ENCODE measurements at places on chromosomes 2 and 18. TPM values are rescaled to one million over a fixed set of nuclear protein-coding genes. Genes with fewer than 3 reads are reported as not detected.

The CAPG gene
- 10.6 TPM for polyA plus RNA-seq

The CHRNA1 gene
- not detected for polyA plus RNA-seq

DNA sequence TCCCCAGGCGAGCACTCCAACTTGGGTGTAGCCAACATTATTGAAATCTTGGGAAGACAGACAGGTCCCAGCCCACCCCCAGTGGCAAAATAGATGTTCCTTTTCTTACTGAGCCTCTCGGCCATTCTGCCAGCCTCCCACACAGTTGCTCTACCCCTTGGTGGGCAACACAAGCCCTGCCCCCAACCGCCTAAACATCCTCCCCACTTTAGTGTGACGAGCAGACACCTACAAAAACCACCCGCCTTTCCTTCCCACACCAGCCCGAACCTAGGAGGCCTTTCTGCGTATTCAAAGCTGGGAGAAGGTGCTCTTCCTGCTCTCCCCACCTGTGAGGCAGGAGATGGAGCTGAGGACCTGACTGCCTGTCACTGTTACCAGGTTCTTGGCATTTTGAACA lies 58.6 kb upstream of the CAB39 start:
- no peak for DNase-seq

GRCh38 chr18:69945220-69946114 lies 2.2 kb downstream of the CD226 start:
- no peak for DNase-seq

DNA sequence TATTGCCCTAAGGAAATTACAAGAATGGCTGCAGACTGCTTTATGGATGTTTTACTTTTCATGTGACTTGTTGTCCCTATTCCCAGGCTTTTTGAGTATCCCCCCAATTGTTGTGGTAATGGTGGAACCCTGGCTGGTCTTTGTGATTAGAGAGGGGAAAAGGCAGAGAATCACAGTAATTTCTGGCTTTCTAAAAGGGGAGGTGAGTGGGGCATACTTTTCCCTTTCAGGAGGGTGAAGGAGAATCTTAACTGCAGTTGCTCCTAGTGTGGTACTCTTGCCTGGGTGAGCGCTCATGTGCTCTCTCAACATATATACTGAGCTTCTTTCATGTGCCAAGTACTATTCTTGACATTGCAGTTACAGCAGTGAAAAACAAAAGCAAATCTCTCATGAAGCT lies 69.3 kb downstream of the ASXL3 start:
- no peak for DNase-seq

DNA sequence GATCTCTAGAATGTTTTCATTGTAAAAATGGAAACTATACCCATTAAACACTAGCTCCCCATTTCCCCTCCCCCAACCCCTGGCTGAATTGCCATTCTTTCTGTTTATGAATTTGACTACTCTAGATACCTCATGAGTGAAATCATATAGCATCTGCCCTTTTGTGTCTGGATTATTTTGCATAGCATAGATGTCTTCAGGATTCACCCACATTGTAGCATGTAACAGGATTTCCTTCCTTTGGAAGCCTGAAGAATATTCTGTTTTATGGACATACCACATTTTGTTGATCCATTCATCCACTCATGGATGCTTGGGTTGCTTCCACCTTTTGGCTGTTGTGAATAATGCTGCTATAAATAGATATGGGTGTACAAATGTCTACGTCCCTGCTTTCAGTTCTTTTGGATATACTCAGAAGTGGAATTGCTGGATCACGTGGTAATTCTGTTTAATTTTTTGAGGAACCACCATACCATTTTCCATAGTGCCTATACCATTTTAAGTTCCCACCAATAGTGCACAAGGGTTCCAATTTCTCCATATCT lies 7.7 kb upstream of the ASB1 start:
- no peak for DNase-seq

The CYP27C1 gene
- polyA plus RNA-seq: not detected
